ENCODE measurements at places on chromosomes 7 and 10. TPM values are rescaled to one million over a fixed set of nuclear protein-coding genes. Genes with fewer than 3 reads are reported as not detected.

GRCh38 chr10:32308027-32308603, 38.8 kb downstream of the EPC1 start:
- DNase-seq: no peak
- H3K27ac ChIP-seq: no peak overlapping the region
- H3K4me1 ChIP-seq: no peaks in the 10 kb centered on the region
- no peaks in the 10 kb centered on the region for H3K27me3 ChIP-seq
- peaks cover 34% of the 10 kb centered on the region for H3K36me3 ChIP-seq
- no peak overlapping the region for H3K4me3 ChIP-seq

DNA sequence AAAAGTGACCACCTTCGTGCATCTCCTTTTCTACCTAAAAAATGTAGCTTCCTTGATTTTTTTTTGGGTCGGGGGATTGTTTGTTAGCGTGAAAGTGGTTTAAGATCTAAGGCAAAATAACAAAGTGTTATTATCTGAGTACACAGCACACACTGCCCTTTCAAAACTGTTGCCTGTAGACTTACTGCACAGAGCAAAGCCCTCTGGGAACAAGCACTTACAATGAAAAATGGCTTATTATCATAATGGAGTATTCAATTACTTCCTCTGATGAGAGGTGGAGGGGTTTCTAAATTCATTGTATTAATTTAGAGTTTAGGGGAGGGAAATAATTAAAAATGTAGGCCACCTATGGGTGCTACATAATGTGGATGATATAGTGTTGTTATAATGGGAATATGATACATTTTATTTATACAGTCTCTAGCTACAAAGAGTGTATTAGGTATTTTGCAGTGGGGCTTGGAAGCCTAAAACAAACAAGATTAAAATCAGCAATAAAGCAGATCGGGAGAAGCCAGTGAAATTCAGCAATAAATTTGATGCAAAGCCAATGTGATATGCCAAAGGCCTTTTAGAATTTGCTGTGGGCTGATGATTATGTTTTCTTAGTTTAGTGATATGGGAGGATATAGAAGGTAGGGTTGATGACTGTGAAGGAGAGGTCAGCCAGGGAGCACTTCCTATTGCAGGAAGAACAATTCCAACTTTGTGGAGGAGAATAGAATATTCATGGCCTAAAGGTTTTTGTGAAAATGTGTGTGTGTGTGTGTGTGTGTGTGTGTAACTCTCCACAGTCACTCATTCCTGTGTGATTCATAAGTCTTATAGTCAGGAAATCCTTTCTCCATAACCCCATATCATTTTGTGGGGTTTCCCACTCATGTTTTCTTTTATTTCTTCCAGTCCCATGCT, 17.7 kb upstream of the EXOC4 start:
- H3K4me3 ChIP-seq: no peak overlapping the region
- no peak overlapping the region for H3K27ac ChIP-seq
- no peaks in the 10 kb centered on the region for H3K36me3 ChIP-seq
- no peak for DNase-seq
- H3K27me3 ChIP-seq: 0 out of 3 replicates have a peak, but pooled peaks cover 3% of the 10 kb centered on the region

- no peak overlapping the region for H3K4me3 ChIP-seq
- H3K36me3 ChIP-seq: no peaks in the 10 kb centered on the region
- H3K27ac ChIP-seq: no peak overlapping the region
- peaks cover 73% of the 10 kb centered on the region for H3K27me3 ChIP-seq
- no peaks in the 10 kb centered on the region for H3K4me1 ChIP-seq
These were observed 25.5 kb downstream of the WDR86 start for GRCh38 chr7:151384352-151384697.

Gene BAG3
- polyA plus RNA-seq: 2.9 TPM

GRCh38 chr7:31111109-31111451, 59.0 kb downstream of the ADCYAP1R1 start:
- no peaks in the 10 kb centered on the region for H3K4me1 ChIP-seq
- H3K27ac ChIP-seq: no peak overlapping the region
- H3K27me3 ChIP-seq: no peaks in the 10 kb centered on the region
- no peak for DNase-seq

DNA sequence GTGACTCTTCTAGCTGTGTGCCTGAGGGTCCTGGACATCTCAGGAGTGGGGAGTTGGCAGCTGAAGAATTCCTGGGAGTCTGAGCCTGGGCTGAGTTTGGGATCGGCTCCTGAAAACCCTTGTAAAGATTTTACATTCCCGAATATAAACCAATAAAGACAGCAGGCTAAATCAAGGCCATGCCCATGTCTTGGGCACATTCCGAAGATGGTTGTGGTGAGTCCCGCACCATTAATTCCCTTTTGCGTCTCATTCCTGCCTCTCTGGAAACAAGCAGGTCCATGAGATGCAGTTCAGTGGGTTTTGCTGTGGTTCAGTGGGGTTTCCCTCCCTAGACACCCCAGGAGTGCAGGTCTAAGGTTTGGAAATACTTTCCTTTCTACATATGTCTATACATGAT, 90.9 kb downstream of the COL26A1 start:
- no peaks in the 10 kb centered on the region for H3K27me3 ChIP-seq
- no peaks in the 10 kb centered on the region for H3K36me3 ChIP-seq
- H3K4me1 ChIP-seq: no peaks in the 10 kb centered on the region
- no peak for DNase-seq
- H3K27ac ChIP-seq: no peak overlapping the region
- H3K4me3 ChIP-seq: no peak overlapping the region

Data from HepG2 (cell line).